ENCODE measurements at places on chromosomes 1 and 21. TPM values are rescaled to one million over a fixed set of nuclear protein-coding genes. Genes with fewer than 3 reads are reported as not detected.

The CCDC27 gene
- not detected for total RNA-seq

The LRRC3 gene
- total RNA-seq, result 22.0 TPM

The CATSPERE gene
- total RNA-seq, result 1.2 TPM

The CHD5 gene
- total RNA-seq, result 0.08 TPM

The ARHGEF16 gene
- total RNA-seq, result 8.1 TPM

The TMPRSS15 gene
- not detected for total RNA-seq

The LORICRIN gene
- not detected for total RNA-seq

The FCRL1 gene
- not detected for total RNA-seq

The DLGAP3 gene
- total RNA-seq, result 0.10 TPM

The SPATA46 gene
- not detected for total RNA-seq

The IGSF3 gene
- total RNA-seq, result 0.48 TPM

The PIGR gene
- 23.3 TPM for total RNA-seq

The CNIH3 gene
- 1.7 TPM for total RNA-seq

The KRTAP12-2 gene
- not detected for total RNA-seq

The HJV gene
- total RNA-seq, result 110 TPM

The HFM1 gene
- total RNA-seq, result 0.35 TPM

The NTRK1 gene
- not detected for total RNA-seq

DNA sequence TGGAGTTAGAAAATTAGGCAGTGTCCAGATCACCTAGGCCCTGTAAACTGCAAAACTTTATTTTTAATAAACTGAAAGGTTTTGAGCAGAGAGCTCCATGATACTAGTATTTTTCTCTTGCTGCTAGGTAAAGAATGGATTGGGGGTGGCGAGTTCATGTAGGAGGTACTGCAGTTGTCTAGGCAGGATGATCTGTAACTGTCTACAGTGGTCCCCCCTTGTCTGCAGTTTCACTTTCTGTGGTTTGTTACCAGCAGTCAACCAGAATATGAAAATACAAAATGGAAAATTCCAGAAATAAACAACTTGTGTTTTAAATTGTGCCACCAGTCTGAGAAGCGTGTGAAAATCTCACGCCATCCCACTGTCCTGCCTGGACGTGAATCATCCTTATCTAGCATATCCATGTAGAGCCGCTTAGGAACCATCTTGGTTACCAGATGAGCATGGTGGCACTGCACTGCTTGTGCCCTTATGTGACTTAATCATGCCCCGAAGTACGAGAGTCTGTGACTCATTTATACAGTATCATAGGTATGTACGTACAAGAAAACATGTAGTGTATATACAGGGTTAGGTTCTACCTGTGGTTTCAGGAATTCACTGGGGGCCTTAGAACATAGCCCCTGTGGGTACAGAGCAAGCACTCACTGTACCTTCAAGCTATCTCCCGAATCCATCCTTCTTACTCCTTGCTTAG lies 94.2 kb downstream of the AHCTF1 start:
- DNase-seq, result no peak

GRCh38 chr1:245051349-245052221 lies 103.2 kb upstream of the KIF26B start:
- DNase-seq, result peak; percentile 57

GRCh38 chr1:224564454-224565084 lies 51.5 kb upstream of the CNIH3 start:
- DNase-seq, result no peak

- no peak for DNase-seq
Observed at GRCh38 chr1:1329304-1330210, 1.5 kb upstream of the TAS1R3 start.

DNA sequence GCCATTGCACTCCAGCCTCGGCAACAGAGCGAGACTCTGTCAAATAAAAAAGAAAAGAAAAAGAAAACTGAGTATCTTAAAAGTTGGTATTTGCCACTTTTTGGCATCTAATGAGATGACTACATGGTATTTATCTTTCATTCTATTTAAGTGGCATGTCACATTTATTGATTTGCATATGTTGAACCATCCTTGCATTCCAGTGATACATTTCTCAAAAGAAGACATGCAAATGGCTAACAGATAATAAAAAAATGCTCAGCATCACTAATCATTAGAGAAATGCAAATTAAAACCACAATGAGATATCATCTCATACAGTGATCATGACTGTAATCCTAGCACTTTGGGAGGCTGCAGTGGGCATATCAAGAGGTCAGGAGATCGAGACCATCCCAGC lies 28.1 kb downstream of the SFPQ start:
- no peak for DNase-seq

DNA sequence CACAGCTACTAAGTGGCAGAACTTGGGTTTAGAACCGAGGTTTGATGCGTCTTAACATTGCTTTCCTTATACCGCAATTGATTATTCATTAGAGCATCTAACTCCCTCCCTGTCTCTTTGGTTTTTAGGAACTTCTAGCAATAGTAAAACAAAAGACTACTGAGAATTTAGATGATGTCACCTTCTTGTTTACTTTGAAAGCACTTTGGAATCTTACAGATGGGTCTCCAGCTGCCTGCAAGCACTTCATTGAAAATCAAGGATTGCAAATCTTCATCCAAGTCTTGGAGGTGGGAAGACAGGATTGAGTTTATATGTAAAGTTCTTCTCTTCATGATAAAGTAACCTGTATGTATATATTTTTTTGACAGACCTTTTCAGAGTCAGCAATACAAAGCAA lies 35.0 kb downstream of the ZYG11A start:
- DNase-seq, result no peak

- no peak for DNase-seq
Observed at GRCh38 chr1:186864296-186864695, 35.5 kb downstream of the PLA2G4A start.

GRCh38 chr21:33115631-33116510 lies 45.9 kb downstream of the OLIG1 start:
- DNase-seq, result no peak

- DNase-seq, result no peak
Observed at GRCh38 chr21:42616446-42616845, 37.0 kb upstream of the PDE9A start.

GRCh38 chr1:171754971-171755370 lies 13.1 kb upstream of the VAMP4 start:
- DNase-seq, result no peak

DNA sequence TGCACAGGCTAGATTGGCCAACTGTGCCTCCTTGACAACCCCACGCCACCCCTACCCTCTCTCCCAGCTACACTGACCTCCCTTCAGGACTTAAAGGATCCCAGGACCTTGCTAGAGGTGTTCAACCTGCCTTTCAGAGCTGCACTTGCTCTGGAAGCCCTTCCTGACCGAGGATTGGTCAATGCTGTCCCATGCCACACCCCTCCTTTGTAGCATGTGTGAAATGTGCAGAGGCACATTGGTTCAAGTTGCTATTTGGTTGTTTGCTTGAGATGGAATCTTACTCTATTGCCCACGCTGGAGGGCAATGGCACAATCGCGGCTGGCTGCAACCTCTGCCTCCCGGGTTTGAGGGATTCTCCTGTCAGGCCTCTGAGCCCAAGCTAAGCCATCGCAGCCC lies 21.8 kb downstream of the ACTA1 start:
- no peak for DNase-seq

GRCh38 chr1:205541161-205541886 lies 36.9 kb downstream of the CDK18 start:
- peak; percentile 21 for DNase-seq

- DNase-seq, result peak; percentile 68
Observed at GRCh38 chr1:29124366-29125236, 898 bp upstream of the TMEM200B start.

- no peak for DNase-seq
Observed at GRCh38 chr1:212949771-212950170, 570 bp upstream of the VASH2 start.

GRCh38 chr1:61925591-61926298 lies 183.5 kb downstream of the PATJ start:
- no peak for DNase-seq

GRCh38 chr1:64981601-64982533 lies 15.5 kb upstream of the JAK1 start:
- DNase-seq, result no peak

DNA sequence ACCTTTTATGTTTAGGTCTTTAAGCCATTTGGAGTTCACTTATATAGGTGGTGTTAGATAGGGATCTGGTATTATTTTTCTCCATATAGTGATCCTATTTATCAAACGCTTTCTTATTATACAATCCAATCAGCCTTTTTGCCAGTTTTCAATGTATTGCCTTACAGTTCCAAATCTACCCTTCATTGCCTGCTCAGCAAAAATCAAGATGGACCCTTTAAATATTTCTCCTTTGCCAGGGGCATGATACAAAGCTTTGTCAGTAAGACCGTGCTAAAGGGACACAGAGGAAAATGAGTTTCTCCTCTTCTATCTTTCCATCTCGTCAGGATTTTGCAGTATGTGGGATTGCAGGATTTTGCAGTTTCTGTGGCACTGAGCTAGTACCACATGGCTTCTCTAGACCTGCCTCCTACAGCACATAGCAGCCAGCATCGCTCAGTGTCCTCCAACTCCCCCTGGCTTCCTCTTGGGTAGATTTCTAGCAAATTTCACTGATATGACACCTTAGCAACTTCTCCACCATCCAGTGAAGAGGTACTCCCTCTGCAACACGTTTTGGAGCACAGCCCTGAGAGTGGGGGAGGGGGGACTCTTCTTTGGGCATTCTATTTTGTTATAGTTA lies 22.5 kb upstream of the CAP1 start:
- no peak for DNase-seq

DNA sequence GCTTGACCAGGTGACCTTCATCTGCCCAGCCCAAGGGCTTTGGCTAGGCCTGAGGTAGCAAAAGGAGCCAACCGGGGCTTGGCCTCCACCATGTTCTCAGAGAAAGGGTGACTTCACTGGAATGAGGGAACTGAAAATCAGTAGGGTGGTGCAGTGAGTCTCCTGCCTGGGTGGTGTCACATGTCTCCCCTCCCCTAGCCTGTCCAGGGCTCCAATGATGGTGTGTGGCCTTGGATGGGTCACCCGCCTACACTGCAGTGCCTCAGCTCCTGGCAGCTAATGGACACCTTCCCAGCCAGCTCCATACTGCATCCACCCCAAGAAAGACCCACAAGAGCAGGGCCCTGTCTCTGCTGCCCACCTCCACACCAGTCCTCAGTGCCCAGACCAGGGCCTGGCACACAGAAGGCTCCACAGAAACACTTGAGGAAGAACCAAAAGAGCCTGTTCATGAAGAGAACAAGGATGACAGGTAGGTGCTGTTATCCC lies 678.7 kb downstream of the MATN1 start:
- DNase-seq, result no peak

DNA sequence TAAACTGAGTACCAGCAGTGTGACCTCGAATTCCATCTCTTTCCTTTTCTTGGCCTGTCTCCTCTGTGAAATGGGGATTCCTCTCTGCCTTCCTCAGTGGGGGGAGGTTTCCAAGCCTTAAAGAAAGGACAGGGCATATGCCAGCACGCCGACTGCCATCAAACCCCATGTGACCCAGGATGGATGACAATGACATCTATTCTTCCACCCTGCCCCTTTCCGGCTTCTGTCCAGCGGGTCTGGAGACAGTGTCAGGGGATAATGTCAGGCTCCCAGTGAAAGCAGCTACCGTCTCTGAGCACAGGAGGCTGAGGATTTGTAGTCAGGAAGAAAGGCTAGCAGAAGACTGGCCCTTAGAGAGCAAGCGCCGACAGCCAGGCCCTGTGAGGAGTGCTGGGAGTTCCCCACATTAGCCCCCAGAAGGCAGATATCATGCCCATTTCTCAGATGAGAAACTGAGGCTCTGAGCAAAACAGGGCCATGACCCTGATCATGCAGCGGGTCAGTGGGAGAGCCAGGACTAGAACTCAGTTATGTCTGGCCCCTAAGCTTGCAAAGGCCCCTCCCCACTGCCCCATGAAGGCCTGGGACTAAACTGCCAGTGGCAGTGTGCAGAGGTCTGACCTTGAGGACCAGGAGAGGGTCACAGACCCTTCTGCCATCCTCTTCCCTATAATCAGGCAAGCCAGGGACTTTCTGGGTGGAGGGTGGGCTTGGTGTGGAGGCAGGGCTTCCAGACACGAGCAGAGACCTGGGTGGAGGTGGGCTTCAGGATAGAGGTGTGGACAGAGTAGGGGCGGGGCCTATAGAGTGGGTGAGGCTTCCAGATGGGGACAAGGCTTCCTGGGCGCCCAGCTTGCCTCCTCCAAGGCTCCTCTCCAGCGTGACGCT lies 30.1 kb downstream of the CDCA8 start:
- DNase-seq, result no peak

GRCh38 chr1:48948562-48948961 lies 171.9 kb upstream of the BEND5 start:
- DNase-seq, result no peak

GRCh38 chr1:201884425-201884824 lies 4.3 kb upstream of the SHISA4 start:
- DNase-seq, result peak; percentile 37

- peak; percentile 54 for DNase-seq
Observed at GRCh38 chr1:230977761-230978490, 735 bp downstream of the TTC13 start.

- no peak for DNase-seq
Observed at GRCh38 chr21:18384771-18385170, 18.8 kb downstream of the TMPRSS15 start.

DNA sequence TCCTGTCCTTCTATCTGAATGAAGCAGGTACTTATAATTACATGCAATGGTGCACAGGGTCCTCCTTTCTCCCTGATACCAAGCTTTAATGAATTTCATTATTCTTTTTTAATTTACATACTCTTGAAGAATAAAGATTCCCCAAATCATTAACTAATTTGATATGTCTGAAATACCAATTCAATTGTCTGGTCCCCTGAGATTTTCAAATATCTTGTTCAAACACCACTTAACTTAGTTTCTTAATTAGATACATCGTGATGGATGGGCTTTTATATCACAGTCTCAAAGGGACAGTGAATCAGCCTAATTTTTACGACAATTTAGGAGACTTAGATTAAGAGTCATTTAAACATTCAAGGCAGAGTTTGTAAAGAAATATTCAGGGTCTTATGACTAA lies 1054.6 kb downstream of the PLA2G4A start:
- DNase-seq, result no peak

DNA sequence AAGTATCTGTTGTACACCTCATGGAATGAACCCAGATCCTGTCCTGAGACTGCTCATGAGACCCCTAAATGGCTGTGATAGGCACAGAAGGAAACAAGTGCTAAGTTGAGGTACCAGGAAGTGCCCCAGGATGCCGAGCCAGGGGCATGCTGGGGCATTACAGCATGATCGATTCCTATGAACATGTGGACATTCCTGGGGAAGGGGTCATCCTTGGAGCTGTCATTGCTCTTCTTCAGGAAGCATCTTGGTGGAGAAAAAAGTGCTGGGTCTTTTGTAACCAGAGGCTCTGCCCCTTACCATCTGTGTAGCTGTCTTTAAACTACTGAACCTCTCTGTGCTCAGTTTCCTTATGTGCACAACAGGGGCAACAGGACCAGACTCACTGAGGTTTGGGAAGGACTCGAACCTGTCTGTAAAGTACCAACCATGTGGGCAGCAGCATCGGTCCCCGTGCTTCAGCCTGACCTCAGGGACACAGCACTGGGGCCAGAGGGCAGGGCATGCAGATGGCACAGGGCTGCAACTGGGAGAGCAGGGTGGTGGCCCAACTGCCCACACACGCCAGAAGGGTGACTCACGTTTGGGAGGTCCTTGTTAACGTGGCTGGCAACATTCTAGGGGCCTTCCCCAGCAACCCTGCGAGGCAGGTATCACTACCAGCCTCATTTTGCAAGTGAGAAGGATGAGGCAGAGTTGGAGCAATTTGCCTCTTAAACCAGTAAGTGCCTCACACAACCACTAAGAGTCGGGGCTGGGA lies 142.3 kb upstream of the EDN2 start:
- peak; percentile 30 for DNase-seq
